ENCODE measurements at places on chromosomes 6 and 20.

GRCh38 chr20:50911716-50912115 lies 19.5 kb downstream of the ADNP start:
- no peak for DNase-seq

DNA sequence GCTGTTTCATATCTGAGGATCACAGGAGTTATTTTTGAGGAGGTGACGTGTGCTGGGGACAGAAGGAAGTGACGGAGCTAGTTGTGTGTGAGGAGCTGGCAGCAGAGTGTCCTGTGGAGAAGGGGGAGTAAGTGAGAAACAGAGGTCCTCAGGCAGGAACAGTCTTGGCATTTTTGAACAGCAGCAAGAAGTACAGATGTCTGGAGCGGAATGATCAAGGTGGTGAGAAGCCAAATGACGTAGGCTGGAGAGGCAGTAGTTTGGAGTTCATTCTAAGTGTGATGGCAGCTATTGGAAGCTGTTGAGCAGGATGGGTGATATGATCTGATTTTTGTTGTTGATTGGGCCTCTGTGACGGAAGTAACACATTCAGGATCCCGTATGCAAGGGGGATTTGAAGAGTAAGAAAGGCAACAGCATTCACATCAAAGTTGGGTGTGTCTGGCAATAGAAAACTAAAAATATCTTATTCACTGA lies 52.3 kb downstream of the SOBP start:
- no peak for DNase-seq

DNA sequence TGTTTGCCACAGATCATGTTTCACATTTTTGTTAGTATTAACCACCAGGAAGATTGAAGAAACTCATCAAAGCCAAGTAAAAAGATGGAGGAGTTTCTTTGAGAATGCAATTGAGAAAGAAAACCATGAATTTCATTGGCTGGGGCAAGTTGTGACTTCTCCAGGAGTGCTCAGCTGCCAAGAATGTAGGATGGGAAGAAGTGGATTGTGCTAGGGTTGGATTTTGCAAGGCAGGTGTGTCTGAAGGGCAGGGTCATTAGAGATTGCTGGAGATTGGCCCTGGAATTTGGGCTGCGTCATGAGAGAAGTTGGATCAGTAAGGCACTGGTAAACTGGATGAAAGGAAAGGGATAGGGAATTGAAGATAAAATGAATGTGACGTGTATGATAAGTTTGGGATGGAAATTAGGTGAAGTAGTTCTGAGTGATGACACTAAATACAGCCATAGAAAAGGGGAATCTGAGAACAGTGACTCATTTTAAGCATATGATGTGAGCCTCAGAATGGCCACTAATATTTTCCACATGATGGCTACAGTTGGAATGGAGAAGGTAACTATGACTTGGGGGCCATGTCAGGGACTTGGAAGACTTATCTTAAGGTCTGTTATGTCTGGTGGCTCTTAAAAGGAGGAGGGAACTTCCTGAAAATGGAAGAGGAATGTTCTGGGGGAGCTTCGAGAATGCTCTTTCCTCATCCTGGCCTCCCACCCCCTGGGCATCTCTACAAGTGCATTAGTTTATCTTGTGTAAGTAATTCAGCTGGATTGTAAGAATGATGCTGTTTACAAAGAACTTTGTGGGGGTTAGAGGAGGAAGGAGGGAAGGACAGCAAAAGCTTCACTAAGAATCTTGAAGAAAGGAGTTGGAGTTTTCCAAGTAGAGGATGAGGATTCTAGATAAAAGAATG lies 27.8 kb upstream of the ERVFRD-1 start:
- DNase-seq = no peak

- DNase-seq = no peak
Observed at GRCh38 chr6:48111143-48111506, at the start of gene PTCHD4. TSS of gene PTCHD4 (minus strand) at chr6:48111197. CDS start at chr6:48068957, 42,240 bp downstream.

DNA sequence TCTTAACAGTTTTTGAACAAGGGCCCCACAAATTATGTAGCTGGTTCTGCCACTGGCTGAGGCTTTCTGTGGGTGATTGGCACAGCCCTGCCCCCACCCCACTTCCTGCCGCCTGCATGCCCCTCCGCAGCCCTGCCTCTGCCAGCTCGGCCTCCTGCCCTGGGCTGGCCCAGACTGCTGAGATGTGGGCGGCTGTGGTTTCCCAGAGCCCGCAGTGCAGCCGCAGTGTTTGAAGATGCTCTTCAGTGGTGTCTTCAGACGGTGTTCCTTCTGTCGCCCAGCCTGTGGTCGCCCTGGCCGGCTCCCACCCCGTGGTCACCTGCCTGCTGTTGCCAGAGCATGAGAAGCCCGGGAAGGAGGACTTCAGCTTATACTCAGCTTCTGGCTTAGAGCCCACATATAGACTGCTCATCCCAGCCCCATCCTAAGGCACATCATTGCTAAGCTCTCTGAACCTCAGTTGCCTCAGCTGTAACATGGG lies 154.3 kb downstream of the VEGFA start:
- DNase-seq = no peak

DNA sequence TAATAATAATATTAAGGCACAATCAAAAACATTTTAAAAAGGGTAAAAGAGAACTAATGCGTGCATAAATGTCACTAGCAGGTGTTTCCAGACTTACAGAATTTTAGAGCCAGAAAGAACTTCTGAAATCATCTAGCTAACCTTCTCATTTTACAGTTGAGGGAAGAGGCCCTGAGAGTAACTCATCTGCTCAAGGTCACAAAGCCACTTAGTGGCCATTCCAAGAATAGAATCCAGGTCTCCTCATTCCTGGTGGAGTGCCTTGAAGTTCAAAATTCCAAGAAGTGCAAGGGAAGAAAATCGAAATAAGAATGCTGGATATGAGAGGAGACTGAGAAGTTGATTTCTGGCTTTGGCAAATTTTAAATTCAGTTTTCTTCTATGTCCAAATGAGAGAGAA lies 3.2 kb upstream of the KIAA0408 start:
- DNase-seq = no peak

DNA sequence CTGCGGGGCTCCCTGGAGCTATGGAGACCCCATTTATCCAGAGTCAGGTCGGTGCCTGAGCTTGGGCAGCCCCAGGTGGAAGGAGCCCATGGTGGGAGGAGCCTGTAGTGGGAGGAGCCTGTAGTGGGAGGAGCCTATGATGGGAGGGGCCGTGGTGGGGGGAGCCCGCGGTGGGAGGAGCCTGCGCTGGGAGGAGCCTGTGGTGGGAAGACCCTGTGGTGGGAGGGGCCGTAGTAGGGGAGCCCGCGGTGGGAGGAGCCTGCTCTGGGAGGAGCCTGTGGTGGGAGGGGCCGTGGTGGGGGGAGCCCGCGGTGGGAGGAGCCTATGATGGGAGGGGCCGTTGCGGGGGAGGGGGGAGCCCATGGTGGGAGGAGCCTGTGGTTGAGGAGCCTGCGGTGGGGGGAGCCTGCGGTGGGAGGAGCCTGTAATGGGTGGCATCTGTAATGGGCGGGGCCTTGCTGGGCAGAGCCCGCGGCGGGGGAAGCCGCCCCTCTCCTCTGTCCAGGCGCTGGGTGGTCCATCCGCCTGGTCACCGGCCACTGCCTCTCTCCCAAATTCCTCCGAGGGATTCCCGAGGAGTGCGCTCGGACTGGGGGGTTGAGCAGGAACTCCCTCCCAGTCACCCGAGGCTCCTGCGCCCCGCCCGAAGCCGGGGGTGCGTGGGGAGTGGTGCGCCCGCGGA lies 567 bp upstream of the FNDC11 start:
- peak; percentile 61 for DNase-seq

DNA sequence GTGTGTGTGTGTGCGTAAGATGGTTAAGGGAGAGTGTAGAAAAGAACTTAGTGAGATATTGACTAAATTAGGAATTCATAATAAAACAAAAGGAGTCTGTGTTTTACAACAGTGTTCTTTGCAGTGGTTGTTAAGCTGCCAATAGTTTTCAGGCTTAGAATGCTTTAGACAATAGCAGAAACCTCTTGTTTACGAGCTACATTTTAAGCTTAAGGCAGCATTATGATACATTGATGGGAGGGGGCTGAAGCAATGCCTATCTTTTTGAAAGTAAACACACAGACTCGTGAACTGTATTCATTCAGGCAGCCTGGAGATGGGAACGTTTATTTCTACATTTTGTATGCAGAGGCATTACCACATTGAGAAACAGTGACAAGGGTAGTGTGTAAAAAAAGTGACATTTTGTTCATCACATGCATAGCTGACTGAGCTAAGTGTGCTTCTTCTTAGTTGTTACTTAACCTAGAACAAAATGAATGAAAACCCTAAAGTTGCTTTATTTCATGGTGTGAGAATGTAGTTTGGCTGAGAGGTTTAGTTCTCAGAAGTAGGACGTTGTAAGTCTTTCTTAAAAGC lies 21.2 kb downstream of the CLVS2 start:
- no peak for DNase-seq

DNA sequence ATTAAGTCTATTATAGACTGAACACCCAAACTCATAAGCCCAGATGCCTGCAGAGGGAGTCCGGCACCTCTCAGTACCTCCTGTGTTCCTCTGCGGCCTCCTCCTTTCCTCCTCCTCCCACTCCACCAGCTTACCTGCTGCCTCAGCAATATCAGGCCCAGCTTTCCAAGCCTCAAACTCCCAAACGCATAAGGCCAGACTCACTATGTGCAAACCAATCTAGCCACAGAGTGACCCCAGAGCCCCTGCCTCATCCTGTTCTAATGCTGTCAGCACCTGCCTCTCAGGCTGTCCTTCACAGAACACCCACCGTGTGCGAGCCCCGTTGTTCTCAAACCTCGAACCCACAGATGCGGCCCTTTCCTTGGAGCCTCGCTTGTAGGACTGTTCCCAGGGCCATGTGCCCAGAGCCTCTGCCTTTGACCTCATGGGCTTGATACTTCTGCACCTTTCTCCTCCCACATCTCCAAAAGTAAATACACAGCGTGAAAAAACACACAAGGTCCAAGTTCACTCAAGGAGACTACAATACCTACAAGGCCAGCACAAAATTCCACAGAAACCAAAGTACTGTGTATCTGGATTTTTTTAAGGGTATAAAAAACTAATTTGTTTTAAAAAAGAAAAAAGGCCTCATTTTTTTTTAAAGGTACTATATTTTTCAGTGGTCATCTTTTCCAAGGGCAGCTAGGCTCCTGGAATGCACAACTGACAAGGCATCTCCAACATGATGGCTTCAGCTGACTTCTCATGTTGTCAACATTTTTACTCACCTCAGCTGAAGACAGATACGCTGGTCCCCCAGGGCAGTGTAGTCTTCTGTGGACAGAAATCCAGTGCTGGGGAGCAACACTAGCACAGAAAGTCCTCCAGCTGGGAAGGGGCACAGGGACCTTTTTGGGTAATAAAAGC lies 52.3 kb downstream of the ABHD12 start:
- no peak for DNase-seq

DNA sequence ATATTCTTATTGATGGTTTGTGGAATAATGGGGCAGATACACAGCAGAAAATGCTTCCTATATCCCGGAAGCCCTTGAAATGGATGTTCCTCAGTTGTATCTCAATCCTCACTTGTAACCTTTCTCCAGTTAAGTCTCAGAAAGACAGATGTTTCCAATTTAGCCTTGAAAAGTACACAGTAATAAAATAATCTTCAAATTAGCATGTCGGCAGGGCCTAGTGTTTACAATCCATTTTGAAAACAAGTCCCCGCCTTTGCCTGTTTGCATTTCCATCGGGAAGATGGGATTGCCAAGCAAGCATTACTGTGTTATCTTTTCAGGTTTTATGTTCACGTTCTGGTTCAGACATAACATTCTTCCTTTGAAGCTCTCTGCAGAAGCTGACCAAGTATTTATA lies 41.5 kb downstream of the SNRNP48 start:
- no peak for DNase-seq

GRCh38 chr6:117829594-117830319 lies 77.3 kb upstream of the SLC35F1 start:
- DNase-seq = no peak

GRCh38 chr6:10404107-10404798 lies 10.6 kb downstream of the TFAP2A start:
- DNase-seq = peak; percentile 95

DNA sequence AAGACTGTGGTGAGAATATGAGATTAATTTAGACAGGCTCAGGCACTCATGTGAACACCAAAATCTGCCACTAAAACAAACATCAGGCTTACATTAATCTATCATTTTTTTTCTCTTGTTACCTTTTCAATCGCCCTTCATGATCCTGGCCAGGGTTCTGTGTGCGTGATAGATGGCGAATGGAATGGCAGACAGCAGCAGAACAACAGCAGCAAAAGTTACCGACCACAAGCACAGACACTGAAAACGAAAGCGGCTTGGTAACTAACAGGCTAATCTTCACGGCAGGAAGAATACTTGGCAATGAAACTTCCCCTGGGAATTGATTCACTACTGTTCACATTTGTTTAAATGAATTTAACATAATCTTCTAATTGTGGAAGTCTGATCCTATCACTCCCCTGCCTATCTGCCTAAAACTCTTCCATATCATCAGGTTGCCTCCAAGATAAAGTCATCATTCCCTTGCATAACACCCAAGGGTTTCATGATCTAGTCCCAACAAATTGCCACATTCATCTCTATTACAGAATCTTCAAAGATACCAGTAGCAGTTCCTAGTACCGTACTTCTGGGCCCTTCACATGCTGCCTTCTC lies 28.7 kb downstream of the PTPRK start:
- no peak for DNase-seq

- no peak for DNase-seq
Observed at GRCh38 chr6:147157930-147158329, 46.3 kb upstream of the STXBP5 start.

GRCh38 chr6:7132398-7133035 lies 24.8 kb downstream of the RREB1 start:
- no peak for DNase-seq

- DNase-seq = no peak
Observed at GRCh38 chr6:5090603-5091002, 5.5 kb downstream of the PPP1R3G start.

DNA sequence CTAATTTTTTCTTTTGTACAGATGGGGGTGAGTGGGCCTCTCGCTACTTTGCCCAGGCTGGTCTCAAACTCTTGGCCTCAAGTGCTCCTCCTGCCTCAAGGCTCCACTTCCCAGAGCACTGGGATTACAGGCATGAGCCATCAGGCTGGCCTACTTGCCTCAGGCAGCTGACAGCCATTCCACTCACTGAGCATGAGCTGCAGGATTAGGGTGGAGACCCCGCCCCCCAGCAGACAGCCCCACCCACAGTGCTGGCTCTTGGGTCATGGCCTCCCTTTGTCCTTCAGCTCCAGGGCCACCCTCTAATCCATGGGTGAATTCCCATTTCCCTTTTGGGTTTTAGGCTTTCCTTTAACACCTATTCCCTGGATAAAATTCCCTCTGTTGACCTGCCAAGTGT lies 82.1 kb downstream of the BFSP1 start:
- DNase-seq = no peak

- DNase-seq = no peak
Observed at GRCh38 chr6:41072836-41073202, at the start of gene NFYA. TSS of gene NFYA (plus strand) at chr6:41072974. CDS start at chr6:41079090, 6,116 bp downstream.

DNA sequence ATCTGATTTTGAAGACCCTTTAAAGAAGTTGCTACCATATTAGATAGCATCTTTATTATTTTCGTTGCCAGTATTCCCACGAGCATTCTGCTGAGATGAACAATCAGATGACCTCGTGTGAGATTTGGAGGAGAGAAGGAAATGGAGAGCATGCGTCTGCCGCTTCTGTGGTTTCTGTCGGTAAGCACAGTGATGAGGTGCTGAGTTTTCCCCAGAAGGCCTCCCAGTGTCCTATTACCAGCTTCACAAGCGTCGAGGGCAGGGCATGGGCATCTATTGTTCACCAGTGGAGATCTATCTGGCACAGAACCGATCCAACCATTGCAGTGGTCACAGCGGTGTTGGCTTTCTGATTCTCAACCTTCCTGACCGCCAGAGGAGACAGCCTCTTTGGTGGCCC lies 29.4 kb downstream of the TRAF3IP2 start:
- DNase-seq = no peak

GRCh38 chr6:91142154-91142553 lies 555.3 kb upstream of the MAP3K7 start:
- DNase-seq = no peak

GRCh38 chr6:135531954-135532490 lies 34.5 kb upstream of the AHI1 start:
- no peak for DNase-seq
